Activated T-helper 2 cell treated with anti-CD3 and anti-CD28 coated beads, Interferon-gamma antibody, Interleukin-2, Interleukin-4, amounts not matched to agents 10 μg/mL and 5 μg/mL and 100 μg/mL, durations not matched to agents 14 hours and 24 hours and 36 hours (primary cell): ENCODE measurements at places on chromosomes 3 and 15. TPM values are rescaled to one million over a fixed set of nuclear protein-coding genes. Genes with fewer than 3 reads are reported as not detected.

DNA sequence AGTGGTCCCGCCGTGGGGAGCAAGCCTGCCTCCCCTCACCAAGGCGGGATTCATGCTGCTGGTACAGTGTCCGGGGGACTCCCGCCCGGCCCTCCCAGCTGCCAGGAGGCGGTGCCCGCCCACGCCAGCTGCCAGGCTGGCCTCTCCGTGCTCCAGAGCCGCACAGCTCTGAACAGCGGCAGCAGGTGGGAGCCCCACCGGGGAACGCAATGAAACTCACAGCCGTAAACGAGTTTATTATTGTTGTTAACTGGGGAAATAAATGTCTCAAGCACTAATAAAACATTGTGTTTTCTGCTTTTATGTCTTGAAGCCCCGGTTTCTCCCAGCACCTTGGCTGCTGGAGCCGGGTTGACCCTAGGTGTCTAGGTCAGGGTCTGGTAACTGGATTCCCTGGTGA lies 317.7 kb upstream of the TLE3 start:
- no peak for DNase-seq

DNA sequence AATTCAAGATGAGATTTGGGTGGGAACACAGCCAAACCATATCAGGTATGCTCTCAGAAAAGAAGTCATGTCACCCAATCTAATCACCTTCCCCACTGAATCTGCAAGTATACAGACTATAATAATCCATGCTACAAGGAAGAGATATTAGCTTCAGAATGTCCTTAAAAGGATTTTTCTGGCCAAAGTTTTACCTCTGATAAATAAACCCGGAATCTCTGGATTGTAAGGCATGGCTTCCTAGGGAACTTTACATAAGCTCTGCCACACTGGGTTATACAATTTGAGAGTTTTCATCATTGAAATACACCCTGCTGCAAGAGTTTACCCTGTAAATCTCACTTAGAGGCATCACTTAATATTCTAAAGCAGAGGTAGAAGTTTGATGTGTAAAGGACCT lies 330.5 kb upstream of the KCNMB2 start:
- no peak for DNase-seq

GRCh38 chr3:14143271-14144225 lies 18.7 kb downstream of the TMEM43 start:
- DNase-seq = no peak

GRCh38 chr3:4279516-4280105 lies 23.6 kb upstream of the SETMAR start:
- DNase-seq = no peak

GRCh38 chr3:65181391-65181871 lies 493.6 kb upstream of the ADAMTS9 start:
- DNase-seq = no peak

DNA sequence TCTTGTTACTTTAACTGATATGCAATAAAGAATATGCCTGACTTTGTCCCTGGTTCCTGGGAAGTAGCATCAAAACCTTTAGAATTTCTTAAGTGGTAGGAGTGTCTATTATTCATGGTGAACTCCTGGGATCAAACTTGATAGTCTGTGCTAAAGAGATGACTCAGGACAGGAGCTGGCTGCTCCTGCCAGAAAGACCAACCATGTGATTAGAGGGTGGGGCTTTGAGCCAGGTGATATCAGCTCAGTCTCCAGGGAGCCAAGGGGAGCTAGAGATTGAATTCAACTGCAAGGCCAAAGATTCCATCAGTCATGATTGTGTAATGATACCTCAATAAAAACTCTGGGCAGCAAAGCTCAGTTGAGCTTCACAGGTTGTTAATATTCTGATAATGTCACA lies 20.6 kb upstream of the TMC3 start:
- no peak for DNase-seq

DNA sequence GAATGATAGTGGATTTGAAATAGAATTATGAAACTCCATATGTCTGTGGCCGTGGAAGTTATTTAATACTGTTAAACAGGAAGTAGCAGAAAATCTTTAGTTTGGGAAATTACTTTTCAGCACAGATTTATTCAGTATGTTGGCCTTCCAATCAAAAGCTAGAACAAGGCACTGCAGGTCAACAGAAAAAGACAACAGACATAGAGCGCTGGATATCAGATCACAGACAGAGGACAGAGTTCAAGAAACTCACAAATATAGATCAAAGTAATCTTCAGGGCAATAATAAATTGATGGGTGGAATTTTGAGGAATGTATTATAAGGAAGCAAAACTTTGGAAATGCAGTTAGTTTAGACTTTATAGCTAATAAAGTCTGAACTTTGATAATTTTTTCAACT lies 159.5 kb upstream of the TMCO5A start:
- no peak for DNase-seq

DNA sequence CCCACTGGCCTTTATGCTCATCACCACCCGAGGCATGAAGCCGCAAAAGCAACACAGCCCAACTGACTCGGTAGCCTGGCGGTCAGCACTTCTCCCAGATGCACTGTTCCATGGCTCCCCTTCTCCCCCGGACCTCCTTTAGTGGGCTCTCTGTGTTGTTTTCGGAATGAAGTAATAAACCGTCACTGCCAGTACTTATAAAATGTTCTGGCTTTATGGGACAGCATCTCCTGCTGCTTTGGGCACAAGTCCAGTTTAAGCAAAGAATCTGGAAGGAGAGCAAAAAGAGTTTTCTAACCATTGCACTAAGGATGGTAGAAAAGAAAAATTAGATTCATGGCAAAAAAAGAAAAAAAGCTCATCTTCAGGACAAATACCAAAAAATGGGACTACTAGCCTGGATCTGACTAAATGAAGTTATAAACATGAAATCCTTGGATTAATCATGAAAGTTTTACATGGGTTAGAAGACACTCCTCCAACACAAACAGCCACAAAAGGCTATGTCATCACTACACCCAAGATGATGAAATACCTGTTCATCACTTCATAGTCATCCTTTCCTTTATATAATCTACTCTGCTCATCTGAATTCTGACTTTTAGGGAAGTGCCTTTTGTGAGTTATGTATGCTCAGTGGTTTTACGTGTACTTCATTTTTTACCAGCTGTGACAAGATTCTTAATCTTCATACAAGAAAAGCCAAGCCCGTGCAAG lies 89.5 kb upstream of the UBE2E2 start:
- no peak for DNase-seq

- DNase-seq = no peak
Observed at GRCh38 chr3:139231555-139232281, 112.1 kb upstream of the MRPS22 start.

GRCh38 chr3:23815879-23816278 lies 10.1 kb downstream of the UBE2E1 start:
- DNase-seq = no peak

DNA sequence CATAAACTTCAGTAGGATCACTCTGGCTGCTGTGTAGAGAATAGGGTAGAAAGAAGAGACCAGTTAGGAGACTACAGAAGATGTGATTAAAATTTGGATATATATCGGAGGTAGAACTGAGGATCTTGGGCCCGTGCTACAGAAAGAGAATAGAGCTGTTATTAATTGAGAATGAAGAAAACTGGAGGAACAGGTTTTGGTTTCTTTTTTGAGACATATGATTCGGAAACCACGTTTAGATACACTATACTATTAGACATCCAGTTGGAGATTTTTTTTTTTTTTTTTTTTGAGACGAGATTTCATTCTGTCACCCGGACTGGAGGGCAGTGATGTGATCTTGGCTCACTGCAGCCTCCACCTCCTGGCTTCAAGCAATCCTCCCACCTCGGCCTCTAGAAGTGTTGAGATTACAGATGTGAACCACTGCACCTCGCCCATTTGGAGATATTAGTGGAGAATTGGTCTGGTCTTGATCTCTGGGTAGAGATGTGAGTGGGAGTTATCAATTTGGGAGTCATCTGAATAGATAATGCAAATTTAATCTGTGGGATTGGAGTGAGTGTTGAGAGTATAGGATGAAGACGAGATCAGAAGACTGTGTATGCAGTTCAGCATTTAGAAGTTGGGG lies 50.9 kb downstream of the TCF12 start:
- DNase-seq = no peak

- DNase-seq = no peak
Observed at GRCh38 chr3:69716119-69716518, 23.1 kb upstream of the MITF start.

- DNase-seq = peak; percentile 72
Observed at GRCh38 chr15:90885432-90886290, 1.4 kb downstream of the FES start.

Gene SCAANT1
- 1.8 TPM in 1 of 2 replicates, not detected in the other for total RNA-seq

Gene PPARG
- total RNA-seq = 40.1 and 43.6 TPM in 2 replicates

Gene CATSPER2
- 8.3 and 9.8 TPM in 2 replicates for total RNA-seq
